GM12878 (cell line): ENCODE measurements at places on chromosomes 4 and X.

DNA sequence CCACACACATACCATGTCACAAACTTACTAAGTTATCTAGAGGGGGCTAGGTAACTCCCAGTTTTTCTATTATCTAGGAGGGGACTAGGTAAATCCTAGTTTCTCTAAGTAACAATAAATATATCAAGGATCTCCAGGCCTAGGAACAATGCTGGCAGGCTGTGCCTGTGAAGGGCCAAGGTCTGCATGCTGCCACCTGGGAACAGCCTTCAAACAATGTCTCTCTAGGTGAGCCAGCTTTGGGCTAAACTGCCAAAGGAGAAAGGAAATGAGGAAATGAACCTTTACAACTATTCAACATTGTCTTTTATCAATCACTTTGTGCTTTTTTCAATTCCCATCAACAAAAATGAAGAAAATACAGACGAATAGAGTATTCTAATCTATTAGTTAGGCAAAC, 23.2 kb downstream of the NAF1 start:
- no peak overlapping the region for H3K27ac ChIP-seq
- no peaks in the 10 kb centered on the region for H3K27me3 ChIP-seq
- no peak for DNase-seq
- no peak overlapping the region for H3K4me3 ChIP-seq
- H3K4me1 ChIP-seq = no peaks in the 10 kb centered on the region
- H3K36me3 ChIP-seq = peaks cover 2% of the 10 kb centered on the region

GRCh38 chr4:39706741-39707511, 9.0 kb downstream of the UBE2K start:
- H3K4me3 ChIP-seq = no peak overlapping the region
- no peaks in the 10 kb centered on the region for H3K27me3 ChIP-seq
- H3K36me3 ChIP-seq = peaks cover 2% of the 10 kb centered on the region
- H3K4me1 ChIP-seq = peaks cover 29% of the 10 kb centered on the region
- no peak overlapping the region for H3K27ac ChIP-seq

- H3K4me1 ChIP-seq = no peaks in the 10 kb centered on the region
- H3K36me3 ChIP-seq = no peaks in the 10 kb centered on the region
- H3K27me3 ChIP-seq = no peaks in the 10 kb centered on the region
- no peak overlapping the region for H3K27ac ChIP-seq
Observed at GRCh38 chr4:24632011-24632410, 47.7 kb upstream of the DHX15 start.

DNA sequence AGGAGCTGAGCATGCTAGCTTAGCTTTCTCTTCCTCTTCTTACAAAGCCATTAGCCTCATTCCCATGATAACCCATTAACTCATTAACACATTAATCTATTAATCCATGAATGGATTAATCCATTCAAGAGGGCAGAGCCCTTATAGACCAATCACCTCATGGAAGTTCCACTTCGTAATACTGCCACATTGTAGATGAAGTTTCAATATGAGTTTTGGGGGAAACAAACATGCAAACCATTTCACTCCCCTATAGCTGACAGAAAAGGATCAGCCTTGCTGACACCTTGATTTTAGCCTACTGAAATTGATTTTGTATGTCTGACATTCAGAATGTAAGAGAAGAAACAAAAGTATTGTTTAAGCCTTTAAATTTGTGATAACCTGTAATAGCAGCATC, 251.8 kb upstream of the GALNTL6 start:
- H3K4me1 ChIP-seq = no peaks in the 10 kb centered on the region
- H3K27ac ChIP-seq = no peak overlapping the region
- H3K4me3 ChIP-seq = no peak overlapping the region
- DNase-seq = no peak
- H3K36me3 ChIP-seq = no peaks in the 10 kb centered on the region

DNA sequence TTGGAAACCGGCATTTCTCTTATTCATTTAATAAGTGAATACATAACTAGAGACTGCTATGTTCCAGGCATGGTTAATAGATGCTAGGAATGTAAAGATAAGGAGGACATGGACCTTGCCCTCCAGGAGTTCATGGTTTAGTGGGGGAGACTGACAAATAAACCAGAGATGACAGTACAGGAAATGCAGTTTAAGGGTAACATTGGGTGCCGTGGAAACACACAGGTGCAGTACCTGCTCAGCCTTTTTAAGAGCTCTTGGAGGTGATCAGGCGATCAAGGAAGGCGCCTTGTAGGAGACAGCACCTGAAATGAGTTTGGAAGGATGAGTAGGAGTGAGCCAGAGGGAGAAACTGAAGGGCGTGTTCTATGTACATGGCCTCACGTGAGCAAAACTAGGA, 145.8 kb downstream of the AASDH start:
- no peak overlapping the region for H3K27ac ChIP-seq
- DNase-seq = no peak
- H3K4me1 ChIP-seq = no peaks in the 10 kb centered on the region
- H3K36me3 ChIP-seq = no peaks in the 10 kb centered on the region

DNA sequence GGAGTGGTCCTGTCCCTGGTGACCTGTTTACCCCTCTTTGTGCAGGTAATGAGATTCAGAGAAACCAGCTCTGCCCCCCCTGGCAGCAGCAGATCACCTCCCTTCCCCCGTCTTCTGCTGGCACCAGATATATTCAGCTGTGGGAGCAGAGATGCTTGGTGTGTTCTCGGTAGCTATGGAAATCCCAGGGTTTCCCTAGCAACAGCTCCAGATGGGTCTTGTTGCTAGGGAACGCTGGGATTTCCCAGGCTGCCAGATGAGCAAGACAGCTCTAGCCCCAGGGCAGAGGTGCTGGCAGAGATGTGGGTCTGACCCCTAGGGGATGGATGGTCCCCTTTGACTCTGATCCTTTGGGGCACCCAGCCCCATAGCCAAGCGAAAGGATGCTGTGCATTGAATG, 20.2 kb downstream of the CETN2 start:
- no peak for DNase-seq
- no peaks in the 10 kb centered on the region for H3K27me3 ChIP-seq
- no peak overlapping the region for H3K4me3 ChIP-seq
- H3K4me1 ChIP-seq = no peaks in the 10 kb centered on the region

GRCh38 chr4:108709234-108709633, 53.6 kb downstream of the ETNPPL start:
- H3K27me3 ChIP-seq = no peaks in the 10 kb centered on the region
- H3K36me3 ChIP-seq = no peaks in the 10 kb centered on the region
- no peak overlapping the region for H3K4me3 ChIP-seq

- no peak overlapping the region for H3K27ac ChIP-seq
- H3K4me3 ChIP-seq = no peak overlapping the region
- no peaks in the 10 kb centered on the region for H3K27me3 ChIP-seq
- 0 out of 2 replicates have a peak, but pooled peaks cover 3% of the 10 kb centered on the region for H3K4me1 ChIP-seq
- H3K36me3 ChIP-seq = no peaks in the 10 kb centered on the region
- DNase-seq = no peak
Observed at GRCh38 chr4:89108091-89108490, 3.2 kb upstream of the TIGD2 start.

GRCh38 chr4:134343081-134343480, 141.5 kb upstream of the PABPC4L start:
- H3K27me3 ChIP-seq = no peaks in the 10 kb centered on the region
- no peak for DNase-seq
- no peaks in the 10 kb centered on the region for H3K4me1 ChIP-seq
- H3K36me3 ChIP-seq = no peaks in the 10 kb centered on the region
- no peak overlapping the region for H3K4me3 ChIP-seq

DNA sequence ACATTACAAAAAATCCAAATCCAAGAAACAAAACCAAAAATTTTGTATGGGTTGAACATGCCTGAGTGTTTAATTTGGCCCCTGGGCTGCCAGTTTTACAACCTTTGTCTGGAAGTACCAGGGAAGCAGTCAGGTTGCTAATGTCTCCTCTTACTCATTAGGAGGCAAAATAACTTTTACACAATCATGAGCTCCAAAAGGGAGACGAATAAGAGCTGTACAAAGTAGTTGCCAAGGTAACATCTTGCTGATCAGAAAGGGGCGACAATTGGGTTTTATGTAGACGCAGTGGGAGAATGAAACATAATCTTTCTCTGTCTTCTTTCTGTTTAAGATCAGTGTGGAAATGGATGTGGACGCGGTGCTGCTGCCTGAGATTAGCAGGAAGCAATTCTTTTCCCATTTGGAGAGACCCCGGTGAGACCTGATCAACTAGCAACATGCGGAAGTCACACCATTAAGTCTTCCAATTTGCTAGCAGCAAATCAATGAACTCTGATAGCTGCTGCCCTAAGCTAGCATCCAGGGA, 90.7 kb upstream of the IGFBP7 start:
- no peak overlapping the region for H3K27ac ChIP-seq
- H3K36me3 ChIP-seq = no peaks in the 10 kb centered on the region
- no peaks in the 10 kb centered on the region for H3K27me3 ChIP-seq
- H3K4me1 ChIP-seq = no peaks in the 10 kb centered on the region

DNA sequence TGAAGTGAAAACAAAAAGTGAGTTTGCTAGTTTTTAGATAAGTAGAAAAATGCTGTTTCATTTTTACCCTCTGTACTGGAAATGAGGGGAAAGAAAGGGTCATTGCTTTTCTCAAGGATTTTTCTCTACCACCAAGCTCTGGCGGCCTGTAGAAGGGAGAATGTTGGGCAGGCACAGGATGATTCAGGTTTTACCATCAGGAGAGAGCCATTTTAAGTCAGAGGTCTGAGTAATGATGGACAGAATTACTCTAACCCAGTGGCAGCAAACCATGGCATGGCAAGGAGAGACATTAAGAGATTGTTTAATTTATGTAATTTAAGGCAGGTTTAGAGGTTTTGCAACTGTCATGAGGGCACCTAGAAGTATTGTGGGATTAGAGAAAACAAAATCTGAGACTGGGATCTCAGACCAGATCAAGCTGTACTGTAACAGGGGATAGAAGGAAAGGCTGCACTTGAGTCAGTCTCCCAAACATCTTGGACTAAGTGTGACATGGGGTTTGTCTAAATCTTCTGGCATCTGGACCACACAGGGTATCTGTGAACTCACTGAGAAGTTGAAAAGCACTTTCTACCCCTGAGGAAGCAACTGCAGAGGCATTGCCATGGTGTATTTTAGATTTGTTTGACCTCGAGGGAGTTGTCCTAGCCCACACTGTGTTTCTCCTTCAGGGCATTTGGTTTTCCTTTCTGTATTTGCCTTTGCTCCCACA, 81.6 kb downstream of the BANK1 start:
- H3K4me3 ChIP-seq = no peak overlapping the region
- DNase-seq = no peak
- H3K4me1 ChIP-seq = no peaks in the 10 kb centered on the region
- H3K36me3 ChIP-seq = no peaks in the 10 kb centered on the region
- no peak overlapping the region for H3K27ac ChIP-seq

DNA sequence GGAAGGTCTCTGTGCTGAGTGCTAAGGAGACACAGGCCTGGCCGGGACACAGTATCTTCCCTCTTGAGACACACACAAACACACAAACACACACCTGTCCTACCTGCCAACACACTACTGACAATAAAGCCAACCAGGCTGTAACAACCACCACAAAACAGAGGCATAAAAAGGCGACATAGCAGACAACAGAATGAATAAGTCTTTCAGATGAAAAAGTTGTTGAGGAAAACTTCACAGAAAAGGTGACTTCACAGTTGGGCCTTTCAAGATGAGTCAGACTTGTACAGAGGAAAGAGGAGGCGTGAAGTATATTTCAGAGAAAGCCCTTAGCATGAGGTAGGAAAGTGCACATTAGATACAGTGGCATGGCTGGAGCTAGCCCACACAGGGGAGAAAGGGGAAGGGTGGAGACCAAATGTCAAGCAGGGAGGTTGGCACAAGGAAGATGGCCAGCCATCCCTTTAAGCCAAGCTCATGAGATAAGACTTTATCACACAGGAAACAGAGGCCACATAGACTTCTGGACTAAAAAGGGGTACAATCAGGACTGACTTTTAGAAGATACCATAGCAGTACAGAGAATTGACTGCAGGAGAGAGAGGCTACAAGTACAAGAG, 54.0 kb downstream of the SLC9A7 start:
- peak overlapping the region; percentile 92 for H3K27ac ChIP-seq
- no peaks in the 10 kb centered on the region for H3K27me3 ChIP-seq
- no peaks in the 10 kb centered on the region for H3K36me3 ChIP-seq
- 0 out of 2 replicates have a peak overlapping the region, but pooled peaks have one; percentile 4 for H3K4me3 ChIP-seq
- peak; percentile 83 for DNase-seq
- peaks cover 51% of the 10 kb centered on the region for H3K4me1 ChIP-seq

GRCh38 chr4:156559346-156559745, 412.3 kb downstream of the PDGFC start:
- no peaks in the 10 kb centered on the region for H3K27me3 ChIP-seq
- no peak for DNase-seq
- no peak overlapping the region for H3K27ac ChIP-seq
- no peaks in the 10 kb centered on the region for H3K36me3 ChIP-seq
- no peaks in the 10 kb centered on the region for H3K4me1 ChIP-seq

- H3K4me3 ChIP-seq = no peak overlapping the region
- peaks cover 16% of the 10 kb centered on the region for H3K4me1 ChIP-seq
- peak; percentile 45 for DNase-seq
- peak overlapping the region; percentile 78 for H3K27ac ChIP-seq
- no peaks in the 10 kb centered on the region for H3K36me3 ChIP-seq
- no peaks in the 10 kb centered on the region for H3K27me3 ChIP-seq
Observed at GRCh38 chr4:6217716-6218381, 17.5 kb upstream of the JAKMIP1 start.

DNA sequence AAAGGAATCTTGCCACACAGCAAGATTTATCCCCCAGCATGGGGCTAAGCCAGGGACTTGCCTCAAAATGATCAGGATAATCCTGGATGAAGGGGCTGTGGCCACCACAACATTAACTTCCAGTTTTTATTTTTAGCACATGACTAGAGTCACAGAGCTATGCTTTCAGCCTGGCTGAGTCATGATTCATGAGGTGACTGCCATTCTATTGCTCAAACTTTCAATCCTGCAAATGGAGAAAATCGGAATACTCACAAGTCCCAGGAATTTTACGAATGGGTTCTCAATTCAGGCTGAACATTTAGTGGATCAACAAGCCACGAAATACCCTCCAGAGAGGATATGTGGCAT, 70.7 kb upstream of the HPGD start:
- H3K27me3 ChIP-seq = no peaks in the 10 kb centered on the region
- H3K4me1 ChIP-seq = no peaks in the 10 kb centered on the region
- DNase-seq = no peak
- no peak overlapping the region for H3K4me3 ChIP-seq
- H3K27ac ChIP-seq = no peak overlapping the region
